CD4-positive, alpha-beta T cell treated with Interleukin-6 at 100 ng/mL for 8 hours (primary cell): ENCODE measurements at places on chromosomes 12 and 14.
A peak's percentile ranks its signal among the peaks of the same experiment; 100 is the strongest.

- no peak for DNase-seq
Observed at GRCh38 chr14:35374263-35374712, 30.3 kb downstream of the NFKBIA start.

- DNase-seq, result no peak
Observed at GRCh38 chr12:57744194-57744776, 554 bp upstream of the TSPAN31 start.

GRCh38 chr12:78209846-78210505, 379.3 kb downstream of the NAV3 start:
- DNase-seq, result no peak

DNA sequence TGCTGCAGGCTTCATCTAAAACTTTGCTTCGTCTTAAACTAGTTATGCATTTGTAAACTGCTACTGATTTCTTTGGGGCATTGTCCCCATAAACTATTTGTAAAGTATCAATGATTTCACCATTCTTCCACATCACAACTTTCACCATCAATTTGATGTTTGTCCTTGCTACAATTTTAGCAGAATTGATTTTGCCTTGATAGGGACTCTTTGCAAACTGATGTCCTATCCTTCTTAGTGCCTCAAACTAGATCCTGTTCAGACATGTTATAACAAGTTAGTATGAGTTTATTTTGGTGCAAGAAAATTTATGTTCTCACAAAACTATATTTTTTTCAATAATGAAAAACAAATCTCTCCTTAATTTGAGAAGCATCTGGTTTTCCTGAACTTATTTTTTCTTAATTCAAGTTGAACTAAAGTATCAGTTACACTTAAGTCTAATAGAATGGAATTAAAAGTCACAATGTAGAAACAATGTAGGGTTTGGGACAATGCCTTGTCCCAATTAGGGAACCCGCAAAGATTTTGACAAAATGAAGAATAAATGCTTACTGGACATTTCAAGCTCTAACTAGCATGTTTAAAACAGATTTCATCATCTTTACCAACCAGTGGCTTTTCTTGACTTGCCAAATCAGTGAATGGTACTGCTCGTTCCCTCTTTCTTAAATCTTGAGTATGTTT, 10.1 kb upstream of the ARID4A start:
- DNase-seq, result no peak

- DNase-seq, result no peak
Observed at GRCh38 chr12:49909356-49909755, 5.7 kb upstream of the FAIM2 start.

GRCh38 chr12:94140556-94140955, 7.8 kb upstream of the PLXNC1 start:
- DNase-seq, result peak; percentile 40
